Thoracic aorta (tissue), 2 donors: ENCODE measurements at places on chromosomes 16 and 17. TPM values are rescaled to one million over a fixed set of nuclear protein-coding genes. Genes with fewer than 3 reads are reported as not detected.
A peak's percentile ranks its signal among the peaks of the same experiment; 100 is the strongest.

DNA sequence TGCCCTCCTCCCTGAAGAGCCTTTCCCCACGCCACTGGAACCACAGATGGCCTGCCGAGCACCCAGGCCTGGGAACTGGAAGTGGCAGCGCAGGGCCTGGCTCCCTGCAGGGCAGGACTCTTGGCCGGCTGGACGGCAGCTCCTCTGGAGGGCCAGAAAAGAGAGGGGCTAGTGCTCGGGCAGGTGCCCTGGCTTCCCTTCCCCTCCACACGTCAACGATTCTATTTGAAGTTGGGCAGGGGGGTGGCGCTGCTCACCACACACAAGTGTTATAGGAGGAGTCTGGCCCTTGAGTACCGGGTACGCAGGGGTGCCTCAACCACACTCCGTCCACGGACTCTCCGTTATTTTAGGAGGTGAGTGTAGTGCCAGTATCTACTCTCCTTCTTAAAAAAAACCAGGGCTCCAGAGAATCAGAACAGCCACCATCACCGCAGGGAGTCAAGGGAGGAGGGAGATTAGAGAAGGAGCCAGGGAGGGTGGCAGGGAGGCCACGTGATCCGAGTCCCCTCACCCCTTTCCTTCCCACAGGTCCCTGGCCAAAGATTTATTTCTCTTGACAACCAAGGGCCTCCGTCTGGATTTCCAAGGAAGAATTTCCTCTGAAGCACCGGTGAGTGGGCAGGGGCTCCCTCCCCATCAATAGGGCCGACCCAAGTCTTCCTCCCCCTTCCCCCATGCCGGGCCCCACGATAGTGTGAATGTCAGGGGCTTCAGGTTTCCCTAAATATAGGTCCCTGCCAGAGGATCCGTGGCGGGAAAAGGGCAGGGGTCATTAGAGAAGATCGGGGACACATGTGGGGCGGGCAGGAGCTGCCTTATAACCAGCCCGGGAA is 1.4 kb upstream of the ALDOA start:
- no peak for DNase-seq

DNA sequence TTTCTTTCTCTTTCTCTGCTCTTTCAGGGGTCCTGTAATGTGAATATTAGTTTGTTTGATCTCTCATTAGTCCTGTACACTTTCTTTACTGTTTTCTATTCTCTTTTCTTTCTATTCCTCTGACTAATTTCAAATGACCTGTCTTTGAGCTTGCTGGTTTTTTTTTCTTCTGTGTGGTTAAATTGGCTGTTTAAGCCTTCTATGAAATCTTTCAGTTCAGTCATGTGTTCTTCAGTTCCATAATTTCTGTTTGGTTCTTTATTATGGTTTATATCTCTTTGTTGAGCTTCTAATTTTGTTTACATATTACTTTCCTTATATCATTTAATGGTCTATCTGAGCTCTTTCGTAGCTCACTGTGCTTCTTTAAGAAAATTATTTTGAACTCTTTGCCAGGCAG is 31.3 kb upstream of the NKD1 start:
- DNase-seq = no peak

GRCh38 chr16:30984669-30985400 is at the start of gene HSD3B7:
Gene HSD3B7 (plus strand): TSS chr16:30985207. CDS start chr16:30985659, 452 bp downstream.
- DNase-seq = peak; percentile 78

GRCh38 chr16:1877089-1877488 is 5.1 kb upstream of the MEIOB start:
- DNase-seq = no peak

DNA sequence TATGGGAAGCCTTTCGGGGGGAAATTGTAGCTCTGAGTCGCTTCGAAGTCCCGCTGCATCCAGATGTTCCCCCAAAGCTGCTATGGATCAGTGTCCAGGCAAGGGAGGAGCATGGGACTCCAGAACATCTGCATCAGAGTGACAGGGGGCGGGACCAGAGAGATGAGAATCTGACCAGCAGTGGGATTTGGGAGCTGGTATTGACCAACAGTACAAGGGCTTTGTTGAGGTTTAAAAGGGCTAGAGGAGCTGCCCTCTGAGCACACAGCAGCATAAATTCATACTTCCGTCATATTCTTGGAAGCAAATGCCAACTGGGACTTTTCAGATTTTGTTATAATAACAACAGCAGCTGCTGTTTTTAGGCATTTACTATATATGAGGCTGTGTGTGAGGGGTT is 10.6 kb downstream of the RBFOX1 start:
- no peak for DNase-seq

DNA sequence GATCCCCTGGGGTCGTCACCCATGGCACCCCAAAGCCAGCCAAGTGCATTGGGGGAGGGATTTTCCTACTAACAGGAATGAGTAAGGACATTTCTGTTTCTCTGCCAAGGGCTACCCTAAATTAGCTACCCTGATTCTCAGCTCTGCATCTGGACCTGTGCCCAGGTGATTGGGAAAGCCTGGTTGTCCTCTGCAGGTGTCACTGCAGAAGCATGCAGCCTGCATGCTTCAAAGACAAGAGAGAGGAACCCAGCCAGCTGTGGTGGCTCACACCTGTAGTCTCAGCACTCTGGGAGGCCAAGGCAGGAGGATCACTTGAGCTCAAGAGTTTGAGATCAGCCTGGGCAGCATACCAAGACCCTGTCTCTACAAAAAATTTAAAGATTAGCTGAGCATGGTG is 19.6 kb downstream of the BEAN1 start:
- no peak for DNase-seq

- DNase-seq = no peak
These were observed 15.5 kb upstream of the RBFOX3 start for GRCh38 chr17:79626156-79626890.

- DNase-seq = no peak
These were observed 279.0 kb downstream of the SOX9 start for GRCh38 chr17:72399608-72400487.

DNA sequence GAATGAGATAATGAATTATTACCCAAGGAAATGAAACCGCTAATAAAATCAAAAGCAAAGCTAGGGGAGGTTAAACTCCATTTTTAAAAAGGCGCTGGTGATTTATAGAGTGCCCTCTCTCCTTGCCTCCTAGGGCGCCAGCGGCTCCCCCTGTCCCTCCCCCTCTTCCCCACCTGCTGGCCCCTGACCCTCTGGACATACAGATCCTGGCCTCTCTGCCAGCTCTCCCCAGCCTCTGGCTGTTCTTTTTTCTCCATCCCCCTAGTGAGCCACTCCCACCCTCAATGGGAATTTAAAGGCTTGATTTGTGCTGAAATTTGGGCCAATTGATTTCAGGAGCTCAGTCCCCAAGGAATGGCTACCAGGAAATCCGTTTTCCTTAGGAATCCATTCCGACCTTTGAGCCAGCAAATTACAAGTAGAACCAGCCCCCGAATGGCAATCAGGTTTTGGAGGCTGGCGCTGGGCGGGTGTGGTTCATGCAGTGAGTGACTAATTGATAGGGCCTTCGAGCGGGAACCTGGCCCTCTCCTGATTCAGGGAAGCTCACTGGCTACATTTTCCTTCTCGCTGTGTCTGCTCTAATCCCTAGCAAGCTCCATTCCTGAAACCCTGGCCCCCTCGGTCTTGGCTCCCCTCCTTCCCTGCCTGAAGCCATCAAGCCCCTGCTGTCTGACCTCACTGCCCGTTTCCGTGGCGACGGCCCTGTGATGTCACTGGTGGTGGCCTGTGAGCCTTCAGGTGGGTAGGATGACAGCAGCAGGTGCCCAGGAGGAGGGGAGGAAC is 141.9 kb upstream of the SDK2 start:
- no peak for DNase-seq

- no peak for DNase-seq
These were observed 3.8 kb upstream of the RNF157 start for GRCh38 chr17:76243826-76244679.

DNA sequence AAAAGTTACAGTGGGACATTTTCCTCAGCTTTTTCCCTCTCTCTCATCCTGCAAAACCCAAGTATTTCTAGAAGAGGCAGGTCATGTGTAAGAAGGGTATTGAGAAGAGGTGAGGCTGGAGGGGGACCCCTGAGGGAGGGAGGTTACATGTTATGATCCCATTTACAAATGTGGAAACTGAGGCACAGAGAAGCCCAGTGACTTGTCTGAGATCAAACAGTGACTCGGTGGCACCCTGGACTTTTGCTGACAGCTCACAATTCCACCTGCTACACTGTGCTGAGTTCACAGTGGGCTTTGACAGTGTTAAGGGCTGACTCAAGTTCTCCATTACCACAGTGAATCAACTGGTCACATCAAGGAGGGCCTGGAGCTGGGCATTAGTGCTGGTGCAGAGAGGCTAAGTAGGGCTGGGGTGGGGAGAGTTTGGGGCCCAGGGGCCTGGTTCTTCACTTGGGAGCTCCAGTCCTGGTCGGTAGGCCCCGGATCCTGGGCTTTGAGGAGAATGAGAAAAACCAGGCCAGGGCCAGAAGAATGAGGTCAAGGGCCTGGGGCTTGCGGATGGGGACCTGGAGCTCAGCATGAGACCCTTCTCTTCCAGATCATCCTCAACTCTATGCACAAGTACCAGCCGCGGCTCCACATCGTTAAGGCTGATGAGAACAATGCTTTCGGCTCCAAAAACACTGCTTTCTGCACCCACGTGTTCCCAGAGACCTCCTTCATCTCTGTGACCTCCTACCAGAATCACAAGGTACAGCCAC is 26.0 kb downstream of the TBX4 start:
- DNase-seq = no peak

DNA sequence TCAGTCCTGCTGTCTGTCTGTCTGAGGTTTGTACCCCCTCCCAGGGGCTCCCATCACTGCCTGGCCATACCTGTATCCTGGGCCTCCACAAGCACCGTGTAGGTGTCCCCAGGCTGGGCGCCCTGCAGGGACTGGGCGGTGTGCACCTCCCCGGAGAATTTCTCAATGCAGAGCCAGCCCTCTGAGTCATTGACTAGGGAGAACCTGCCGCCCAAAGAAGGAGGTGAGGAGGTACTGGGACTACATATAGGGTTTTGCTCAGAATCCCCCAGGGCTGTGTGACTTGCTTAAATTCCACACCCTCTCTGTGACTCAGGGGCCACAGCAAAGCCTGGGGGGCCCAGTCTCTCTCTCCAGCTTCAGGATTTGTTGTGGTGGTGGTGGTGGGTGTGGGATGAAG is 7.6 kb downstream of the CDH16 start:
- DNase-seq = no peak

DNA sequence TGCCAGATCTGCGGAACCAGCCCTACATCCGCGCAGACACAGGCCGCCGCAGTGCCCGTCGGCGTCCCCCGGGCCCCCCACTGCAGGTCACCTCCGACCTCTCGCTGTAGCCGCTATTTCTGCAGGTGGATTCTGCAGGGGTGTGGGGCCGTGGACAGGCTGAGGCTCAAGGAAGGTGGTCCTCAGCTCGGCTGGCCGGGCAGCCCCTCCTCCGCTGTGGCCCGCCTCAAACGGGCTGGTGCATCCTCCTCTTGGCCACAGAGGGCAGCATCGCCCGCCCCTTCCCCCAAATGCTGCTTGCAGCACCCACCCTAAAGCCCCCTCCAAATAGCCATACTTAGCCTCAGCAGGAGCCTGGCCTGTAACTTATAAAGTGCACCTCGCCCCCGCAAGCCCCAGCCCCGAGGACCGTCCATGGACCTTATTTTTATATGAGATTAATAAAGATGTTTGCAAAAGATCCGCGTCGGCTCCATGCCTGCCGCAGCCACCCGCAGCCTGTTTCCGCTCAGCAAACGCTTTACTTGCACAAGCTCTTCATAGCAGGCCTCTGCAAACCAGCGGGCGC is 14.9 kb downstream of the SPATA32 start:
- no peak for DNase-seq

DNA sequence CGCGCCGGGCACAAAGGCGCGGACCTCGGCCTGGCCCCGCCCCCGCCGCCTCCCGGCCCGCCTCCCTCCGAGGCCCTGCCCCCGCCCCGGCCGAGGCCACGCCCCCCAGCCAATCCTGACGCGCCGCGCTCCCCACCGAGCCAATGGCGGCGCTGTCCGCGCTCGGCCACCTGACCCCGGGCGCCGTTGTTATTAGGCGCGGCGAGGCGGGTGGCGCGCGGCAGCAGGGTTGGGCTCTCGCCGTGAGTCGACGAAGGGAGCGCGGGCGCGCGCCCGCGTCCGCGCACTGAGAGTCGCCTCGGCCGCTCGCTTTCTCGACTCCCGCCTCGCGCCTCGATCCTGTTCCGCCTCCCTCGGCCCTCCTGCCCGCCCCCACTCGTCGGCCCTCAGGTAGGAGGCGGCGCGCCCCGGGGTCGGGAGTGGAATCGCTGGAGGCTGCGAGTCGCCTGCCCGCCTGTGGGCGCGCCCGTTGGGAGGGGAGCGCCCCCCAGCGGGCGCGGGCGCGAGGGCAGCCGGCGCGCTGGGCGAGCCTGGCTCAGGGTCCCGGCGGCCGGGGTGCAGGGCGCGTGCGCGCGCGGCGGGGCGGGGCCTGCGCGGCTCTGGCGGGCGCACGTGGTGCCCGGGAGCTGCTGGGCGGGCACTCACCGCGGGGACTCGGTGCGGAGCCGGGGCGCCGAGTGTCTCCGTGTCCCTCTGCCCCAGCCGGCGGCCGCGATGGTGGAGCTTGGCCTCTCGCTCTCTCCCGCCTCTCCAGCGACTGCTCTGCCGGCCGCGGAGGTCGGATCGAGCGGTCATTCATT is 405 bp upstream of the CBLN1 start:
- DNase-seq = no peak

DNA sequence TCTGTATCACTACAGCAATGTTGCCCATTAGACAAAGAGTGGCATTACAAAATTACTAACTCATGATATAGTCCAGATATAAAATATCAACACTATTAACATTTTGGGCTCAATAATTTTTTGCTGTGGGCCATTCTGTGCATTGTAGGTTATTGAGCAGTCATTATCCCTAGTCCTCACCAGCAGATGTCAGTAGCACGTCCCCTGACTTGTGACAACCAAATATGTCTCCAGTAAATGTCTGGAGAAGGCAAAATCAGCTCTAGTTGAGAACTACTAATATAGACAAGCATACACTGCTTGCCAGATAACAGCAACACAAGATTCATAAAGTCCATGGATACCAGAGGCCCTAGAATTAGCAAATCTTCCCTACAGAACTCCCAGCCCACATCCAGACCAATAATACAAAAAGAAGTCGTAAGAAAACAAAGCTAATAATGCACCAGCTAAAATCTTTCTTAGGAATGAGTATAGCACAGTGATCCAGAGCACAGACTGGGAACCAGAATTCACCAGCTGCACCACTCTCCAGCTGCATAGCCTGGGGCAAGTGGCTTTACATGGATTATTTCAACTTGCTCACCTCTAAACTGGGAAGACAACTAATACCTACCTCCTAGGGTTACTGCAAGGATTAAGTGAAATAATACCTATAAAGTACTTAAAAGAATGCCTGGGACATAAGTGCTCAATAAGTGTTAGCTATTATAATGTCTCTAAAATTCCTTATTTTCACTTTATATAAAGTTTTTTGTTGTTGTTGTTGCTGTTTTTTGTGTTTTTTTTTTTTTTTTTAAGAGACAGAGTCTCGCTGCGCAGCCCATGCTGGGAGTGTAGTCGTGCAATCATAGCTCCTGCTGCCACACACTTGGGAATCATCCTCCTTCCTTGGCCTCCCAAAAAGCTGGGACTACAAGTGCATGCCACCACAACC is 23.7 kb downstream of the HELZ start:
- no peak for DNase-seq

ABAT gene
- total RNA-seq = 9.3 TPM

FAM171A2 gene
- total RNA-seq = 0.63 TPM

NUBP1 gene
- 19.2 TPM for total RNA-seq

KATNIP gene
- 23.7 TPM for total RNA-seq

DHRS7B gene
- total RNA-seq = 30.5 TPM

GDPD3 gene
- 6.0 TPM for total RNA-seq

PDF gene
- total RNA-seq = 24.3 TPM

TNS4 gene
- total RNA-seq = 0.78 TPM
